Activated CD8-positive, alpha-beta memory T cell treated with anti-CD3 and anti-CD28 coated beads for 4 hours (primary cell): ENCODE measurements at places on chromosomes 13 and 19.

GRCh38 chr19:3338541-3339181, 27.7 kb upstream of the NFIC start:
- peak; percentile 28 for DNase-seq

DNA sequence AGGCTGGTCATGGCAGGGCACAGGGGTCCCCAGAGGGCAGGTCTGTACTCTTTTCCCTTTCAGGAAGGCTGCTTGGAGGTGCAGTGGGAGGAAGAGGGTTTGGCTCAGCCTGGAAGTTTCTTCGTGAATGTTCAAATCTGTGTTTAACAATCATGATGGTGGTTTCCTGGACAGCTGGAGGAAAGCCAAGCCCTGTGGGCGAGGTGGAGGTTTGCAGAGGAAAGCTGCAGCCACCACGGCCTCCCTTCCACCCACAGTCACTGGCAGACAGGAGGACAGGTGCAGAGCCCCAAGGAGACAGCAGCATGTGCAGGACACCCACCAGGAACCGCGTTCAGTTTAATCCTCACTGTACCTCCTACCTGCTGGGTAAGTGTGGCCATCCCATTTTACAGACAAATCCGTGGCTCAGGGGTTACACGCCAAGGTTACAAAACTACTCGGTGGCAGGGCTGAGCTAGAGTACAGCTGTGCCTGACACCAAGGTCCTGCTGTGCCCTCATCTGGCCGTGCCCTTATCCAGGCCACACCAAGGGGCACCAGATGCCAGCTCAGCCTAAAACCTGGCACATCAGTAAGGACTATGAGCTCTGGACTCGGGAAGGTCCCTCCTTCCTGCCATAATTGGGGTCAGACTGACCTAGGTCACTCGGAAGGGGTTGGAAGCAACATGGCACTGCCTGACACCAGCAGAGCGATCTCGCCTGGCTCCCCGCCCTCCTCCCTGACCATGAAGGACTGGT, 34.1 kb downstream of the SUGP2 start:
- no peak for DNase-seq

DNA sequence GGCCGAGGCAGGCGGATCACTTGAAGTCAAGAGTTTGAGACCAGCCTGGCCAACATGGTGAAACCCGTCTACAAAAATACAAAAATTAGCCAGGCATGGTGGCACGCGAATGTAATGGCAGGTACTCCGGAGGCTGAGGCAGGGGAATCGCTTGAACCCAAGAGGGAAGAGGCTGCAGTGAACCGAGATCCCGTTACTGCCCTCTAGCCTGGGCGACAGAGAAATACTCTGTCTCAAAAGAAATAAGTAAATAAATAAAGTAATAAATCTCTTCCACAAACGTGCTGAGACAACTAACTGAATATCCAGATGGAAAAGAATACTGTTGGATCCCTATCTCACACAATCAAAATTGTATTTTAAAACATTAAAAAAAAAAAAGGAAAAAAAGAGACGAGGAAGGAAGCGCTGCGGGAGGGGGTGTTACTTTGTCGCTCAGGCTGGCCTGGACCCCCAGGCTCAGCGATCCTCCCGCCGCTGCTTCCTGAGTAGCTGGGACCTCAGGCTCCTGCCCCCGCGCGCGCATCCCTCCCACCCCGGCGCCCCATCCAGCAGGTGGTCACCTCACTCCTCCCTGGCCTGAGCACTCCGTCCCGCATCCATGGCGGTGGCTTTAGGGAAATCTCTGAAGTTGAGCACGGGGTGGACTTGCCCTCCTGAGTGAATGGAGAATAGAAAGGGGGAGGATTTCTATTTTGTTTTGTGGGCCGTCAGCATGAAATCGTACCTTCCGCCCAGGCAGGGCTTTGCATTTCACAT, 628 bp upstream of the ZNF813 start:
- DNase-seq, result no peak

GRCh38 chr19:43498233-43498842, 6.2 kb downstream of the PHLDB3 start:
- no peak for DNase-seq

GRCh38 chr19:34214040-34214439, 40.3 kb upstream of the GARRE1 start:
- DNase-seq, result no peak

DNA sequence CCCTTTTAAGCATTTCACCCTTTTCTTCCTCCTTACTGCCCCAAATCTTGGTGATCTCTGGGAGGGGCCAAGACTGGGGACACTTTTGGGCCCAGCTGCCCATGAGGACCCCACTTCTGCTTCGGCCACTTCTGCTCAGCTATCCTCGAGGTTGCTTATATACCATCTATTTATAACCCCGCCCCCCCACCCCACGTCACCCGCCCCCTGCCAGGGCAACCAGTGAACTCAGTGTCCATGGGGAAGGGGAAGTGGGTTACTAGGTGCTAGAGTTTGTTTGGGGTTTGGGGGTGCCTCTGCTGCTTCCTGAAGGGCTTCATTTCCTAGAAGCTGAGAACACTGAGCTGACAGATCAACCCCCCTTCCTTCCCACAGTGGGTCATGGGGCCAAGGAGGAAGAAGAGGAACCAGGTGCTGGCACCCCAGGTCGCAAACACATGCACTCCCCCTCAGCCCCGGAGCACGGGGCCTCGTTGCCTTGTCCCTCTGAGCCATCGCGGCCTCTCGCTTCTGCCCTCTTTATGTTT, 6.1 kb upstream of the ADGRE5 start:
- DNase-seq, result peak; percentile 64

DNA sequence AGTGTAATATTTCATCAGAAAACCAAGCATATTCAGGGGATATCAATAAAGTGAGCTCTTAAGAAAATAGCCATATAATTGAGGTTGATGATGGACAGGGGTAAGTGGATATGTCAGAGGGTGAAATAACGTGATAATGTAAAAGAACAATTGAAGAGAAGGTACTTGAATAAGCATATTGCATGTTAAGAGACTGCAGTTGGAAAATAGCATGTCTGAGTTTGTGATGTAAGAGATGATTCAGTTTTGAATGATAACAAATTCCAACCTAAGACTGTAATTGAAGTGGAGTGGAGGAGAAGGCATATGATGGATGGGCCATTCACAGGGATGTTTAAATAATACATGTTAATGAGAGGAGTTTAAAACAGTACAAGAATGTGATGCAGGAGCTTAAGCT, 1633.5 kb downstream of the SLITRK1 start:
- no peak for DNase-seq

GRCh38 chr13:30463787-30464495, 1.8 kb downstream of the HMGB1 start:
- DNase-seq, result peak; percentile 46

GRCh38 chr13:79880818-79881217, 399.9 kb downstream of the NDFIP2 start:
- DNase-seq, result no peak

GRCh38 chr13:80931766-80932165, 590.8 kb upstream of the SPRY2 start:
- no peak for DNase-seq

- DNase-seq, result no peak
These were observed 195.5 kb downstream of the RGCC start for GRCh38 chr13:41652735-41653361.

- peak; percentile 50 for DNase-seq
These were observed at the start of gene NFIX for GRCh38 chr19:12994701-12995595. Gene NFIX, plus strand, starts transcription at chr19:12995475. Its CDS starts 363 bp downstream, at chr19:12995838.

- no peak for DNase-seq
These were observed 10.9 kb upstream of the TLE5 start for GRCh38 chr19:3073159-3073563.

DNA sequence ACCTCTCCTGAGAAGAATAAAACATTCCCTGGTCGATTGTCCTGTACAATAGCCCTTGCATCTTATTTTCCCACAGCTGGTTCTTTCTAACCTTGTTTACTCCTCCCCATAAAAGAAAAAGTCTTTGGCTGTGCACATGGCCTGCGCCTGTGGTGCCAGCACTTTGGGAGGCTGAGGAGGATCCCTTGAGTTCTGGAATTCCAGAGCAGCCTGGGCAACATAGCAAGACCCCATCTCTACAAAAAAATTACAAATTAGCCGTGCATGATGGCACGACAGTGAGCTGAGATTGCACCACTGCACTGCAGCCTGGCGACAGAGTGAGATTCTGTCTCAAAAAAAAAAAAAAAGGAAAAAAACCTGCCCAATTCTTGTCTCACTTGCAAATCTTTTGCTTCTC, 7.2 kb upstream of the NUP62 start:
- no peak for DNase-seq

DNA sequence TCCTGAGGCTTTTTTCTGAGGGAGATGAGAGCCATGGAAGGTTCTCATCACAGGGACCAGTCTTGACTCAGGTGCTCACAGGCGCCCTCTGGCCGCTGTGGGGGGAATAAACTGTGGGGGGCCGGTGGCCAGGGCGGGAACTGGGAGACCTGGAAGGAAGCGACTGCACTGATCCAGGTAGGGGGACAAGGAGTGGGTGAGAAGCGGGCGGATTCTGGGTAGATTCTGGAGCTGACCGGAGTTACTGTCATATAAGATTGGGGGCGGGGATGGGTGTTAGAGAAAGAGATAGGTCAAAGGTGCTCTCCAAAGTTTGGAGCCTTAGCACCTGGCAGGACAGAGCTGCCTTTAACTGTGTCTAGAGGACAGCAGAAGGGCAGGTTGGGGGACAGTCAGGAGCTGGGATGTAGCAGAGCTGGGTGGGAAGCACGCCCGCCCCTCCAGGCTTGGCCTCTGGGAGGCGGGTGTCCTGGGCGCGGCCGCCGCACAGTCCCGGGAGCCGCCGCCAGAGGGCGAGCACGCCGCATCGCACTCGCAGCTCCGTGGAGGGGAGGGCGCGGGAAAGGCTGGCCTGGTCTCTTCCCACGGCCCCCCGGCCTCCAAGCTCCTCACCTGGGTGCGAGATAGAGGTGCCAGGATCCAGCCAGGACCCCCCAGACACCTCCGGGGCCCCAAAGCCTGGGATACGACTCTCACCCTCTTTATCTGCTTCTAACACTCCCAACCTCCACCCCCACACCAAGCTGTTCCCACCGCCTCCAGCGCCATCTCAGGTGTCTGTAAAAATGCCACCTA, 4.2 kb upstream of the DAND5 start:
- DNase-seq, result peak; percentile 67

- peak; percentile 25 for DNase-seq
These were observed 277.3 kb downstream of the FOXO1 start for GRCh38 chr13:40389081-40389641.

DNA sequence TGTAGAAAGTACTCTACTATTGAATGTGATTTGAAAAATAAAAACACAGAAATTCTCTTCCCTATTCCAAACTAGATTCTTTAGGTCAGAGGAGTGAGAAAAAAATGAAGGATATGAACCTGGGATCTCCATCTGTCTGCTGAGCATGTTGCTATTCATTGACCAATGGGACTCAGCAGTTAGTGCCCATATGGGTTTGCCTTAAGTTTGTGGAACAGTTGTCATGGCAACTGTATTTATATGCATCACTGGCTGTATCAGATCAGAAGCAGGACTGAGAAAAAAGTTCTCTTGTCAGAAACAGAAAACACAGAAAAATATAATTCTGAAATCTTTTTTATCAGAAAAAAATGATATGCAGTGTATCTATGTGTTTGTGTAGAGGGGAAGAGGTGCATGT, 73.3 kb upstream of the ATXN8OS start:
- no peak for DNase-seq

- no peak for DNase-seq
These were observed 14.0 kb upstream of the KPTN start for GRCh38 chr19:47497821-47498520.

- no peak for DNase-seq
These were observed 172.6 kb downstream of the SLITRK6 start for GRCh38 chr13:85626603-85627002.

DNA sequence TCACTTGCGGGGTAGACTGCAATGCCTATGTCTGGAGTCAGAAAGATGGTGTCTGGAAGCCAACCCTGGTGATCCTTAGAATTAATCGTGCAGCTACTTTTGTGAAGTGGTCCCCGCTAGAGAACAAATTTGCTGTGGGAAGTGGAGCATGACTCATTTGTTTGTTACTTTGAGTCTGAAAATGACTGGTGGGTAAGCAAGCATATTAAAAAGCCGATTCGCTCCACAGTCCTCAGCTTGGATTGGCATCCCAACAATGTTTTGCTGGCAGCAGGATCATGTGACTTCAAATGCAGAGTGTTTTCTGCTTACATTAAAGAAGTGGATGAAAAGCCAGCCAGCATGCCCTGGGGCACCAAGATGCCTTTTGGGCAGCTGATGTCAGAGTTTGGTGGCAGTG, 9.5 kb upstream of the ERVV-1 start:
- no peak for DNase-seq

DNA sequence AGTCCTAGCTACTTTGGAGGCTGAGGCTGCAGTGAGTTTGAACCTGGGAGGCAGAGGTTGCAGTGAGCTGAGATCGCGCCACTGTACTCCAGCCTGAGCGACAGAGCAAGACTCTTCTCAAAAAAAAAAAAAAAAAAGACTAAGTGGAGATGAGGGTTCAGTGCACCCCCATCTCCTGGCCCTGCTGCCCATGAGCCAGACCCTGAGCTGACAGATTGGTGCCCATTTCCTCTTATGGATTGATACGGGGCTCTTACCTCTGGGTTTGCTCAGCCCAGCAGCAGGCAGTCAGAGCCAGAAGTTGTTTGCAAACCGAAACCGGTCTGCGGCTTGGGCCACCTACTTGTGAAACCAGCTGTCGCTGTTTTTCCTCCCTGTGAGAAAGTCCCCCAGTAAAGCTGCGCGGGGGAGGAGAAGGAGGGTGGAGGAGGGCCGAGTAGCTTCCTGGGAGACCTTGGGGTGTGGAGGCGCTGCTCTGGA, 36.9 kb downstream of the ARRDC2 start:
- DNase-seq, result peak; percentile 83

DNA sequence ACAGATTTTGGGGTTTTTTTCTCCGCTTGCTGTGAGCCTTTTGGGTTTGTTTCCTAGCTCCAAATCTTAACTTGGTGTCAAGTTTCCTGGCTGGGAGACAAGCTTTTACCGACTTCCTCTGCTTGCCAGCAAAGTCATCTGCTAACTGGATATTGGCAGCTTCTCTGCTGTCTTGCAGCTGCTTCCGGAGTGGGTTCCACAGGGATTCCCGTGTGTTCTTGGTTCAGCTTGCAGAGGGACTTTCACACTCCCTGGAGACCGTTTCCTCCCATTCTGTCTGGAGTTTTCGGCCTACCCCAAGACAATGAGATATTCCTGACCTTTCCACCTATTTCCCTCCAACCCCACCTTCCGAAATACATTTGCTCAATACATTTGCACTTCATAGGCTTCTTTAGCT, 2.2 kb upstream of the COLGALT1 start:
- DNase-seq, result no peak

DNA sequence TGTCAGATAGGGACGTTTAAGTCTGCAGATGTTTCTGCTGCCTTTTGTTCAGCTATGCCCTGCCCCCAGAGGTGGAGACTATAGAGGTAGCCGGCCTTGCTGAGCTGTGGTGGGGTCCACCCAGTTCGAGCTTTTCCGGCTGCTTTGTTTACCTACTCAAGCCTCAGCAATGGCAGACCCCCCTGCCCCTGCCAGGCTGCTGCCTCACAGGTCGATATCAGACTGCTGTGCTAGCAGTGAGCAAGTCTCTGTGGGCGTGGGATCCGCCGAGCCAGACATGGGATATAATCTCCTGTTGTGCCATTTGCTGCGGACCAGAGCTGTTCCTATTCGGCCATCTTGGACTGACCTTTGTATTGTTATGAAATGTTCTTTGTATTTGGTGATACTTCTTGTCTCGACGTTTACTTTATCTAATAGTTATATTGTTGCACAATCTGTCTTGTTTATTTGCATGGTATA, 46.3 kb downstream of the NBEA start:
- DNase-seq, result no peak
